ENCODE measurements at places on chromosomes 2 and 18.
A peak's percentile ranks its signal among the peaks of the same experiment; 100 is the strongest.

GRCh38 chr2:222518570-222519381 lies 94.4 kb downstream of the SGPP2 start:
- no peak for DNase-seq

DNA sequence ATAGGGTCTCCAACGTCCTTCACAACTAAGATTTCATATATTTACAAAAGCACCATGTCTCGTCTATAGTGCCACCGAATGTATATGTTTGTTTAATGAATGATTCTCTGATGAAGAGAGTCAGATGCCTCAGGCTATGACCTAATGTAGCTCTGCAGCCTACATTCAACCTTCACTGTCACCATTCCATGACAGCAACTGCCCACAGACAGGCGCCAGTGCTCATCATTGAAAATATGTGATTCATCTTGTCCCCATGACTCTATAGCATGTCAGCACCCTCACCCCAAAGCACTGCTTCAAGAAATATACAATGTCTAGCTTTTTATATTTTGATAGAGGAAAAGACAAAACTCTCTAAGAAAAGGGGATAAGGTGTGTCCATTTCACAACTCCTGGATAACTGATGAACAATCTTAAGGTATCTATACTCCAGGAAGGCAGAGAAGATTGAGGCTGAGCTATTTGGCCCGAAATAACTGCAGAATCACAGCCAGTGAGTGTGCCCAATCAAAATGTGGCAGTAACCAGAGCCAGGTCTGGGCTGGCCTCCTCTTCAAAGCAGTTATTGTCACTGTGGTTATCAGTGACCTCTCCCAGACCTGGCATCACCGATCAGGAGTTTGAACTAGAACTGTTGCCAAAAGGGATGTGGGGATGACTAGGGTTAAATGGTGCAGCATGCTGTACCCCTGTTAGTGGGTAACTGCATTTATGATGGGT lies 246.6 kb downstream of the SETBP1 start:
- no peak for DNase-seq

DNA sequence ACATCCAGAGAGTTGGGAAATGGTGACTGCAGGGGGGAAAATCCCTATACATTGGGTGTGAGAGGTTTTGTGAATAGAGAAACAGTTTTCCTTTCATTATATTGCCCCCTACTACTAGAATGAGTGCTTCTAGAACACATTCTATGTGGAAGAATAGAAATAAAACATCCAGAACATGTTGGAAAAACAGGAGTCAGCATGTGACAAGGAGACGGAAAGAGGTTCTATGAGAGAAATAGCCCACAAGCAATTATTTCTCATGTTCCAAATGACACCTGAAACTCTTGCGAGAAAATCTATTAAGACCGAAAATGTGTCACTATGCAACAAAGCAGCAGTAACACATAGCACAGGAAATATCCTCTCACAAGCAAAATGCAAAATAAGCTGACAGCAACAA lies 202.7 kb upstream of the SPOPL start:
- DNase-seq = no peak

DNA sequence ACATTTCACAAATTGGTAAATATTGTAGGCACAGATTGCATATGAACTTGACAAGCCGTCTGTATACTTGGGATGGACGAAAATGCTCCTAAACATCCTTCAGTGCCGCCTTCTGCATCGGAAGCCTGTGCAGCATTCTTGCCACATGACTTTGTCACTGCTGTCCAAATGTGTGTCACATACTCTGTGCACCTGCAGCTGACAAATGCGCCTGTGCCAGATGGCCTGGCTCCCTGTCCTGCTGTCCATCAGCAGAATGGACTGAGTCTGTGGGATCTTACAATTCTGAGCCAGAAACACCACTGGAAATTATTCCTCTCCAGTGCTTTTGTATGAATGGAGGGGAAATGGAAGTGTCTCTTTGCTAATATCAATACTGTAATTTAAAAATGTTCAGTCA lies 89.9 kb downstream of the DCDC2C start:
- no peak for DNase-seq

DNA sequence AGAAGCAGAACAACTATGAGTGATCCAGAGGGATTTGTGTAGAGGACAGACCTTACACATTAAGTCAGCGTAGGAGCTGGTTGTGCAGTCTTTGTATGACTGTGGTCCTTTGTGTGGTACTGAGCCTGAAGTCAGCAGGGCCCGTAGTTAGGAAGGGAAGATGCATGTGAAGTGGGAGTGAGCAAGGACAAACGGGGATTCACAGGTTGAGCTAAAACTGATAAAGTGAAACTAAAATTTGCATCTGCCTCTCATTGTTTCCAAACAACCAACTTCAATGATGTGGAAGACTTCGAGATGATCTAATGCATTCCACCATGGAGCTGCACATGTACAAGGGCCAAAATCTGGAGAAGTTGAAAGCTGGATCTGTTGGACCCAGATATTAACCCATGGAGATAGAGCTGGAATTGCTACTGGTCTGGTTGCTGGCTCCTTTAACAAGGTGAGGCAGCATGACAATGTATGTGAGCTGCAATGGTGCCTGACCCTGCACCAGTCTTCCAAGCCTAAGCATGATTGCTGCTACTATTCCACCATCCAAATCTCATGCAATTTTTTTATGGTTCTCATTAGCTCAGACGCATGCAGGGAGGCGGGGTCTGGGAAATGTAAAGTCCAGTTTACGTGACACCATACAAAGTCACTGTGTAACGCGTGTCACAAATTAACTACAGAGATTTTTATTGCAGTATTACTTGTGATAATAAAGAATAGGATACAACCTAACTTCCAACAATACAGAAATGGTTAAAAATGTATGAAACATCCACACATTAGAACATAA lies 12.1 kb upstream of the CYBRD1 start:
- no peak for DNase-seq

- no peak for DNase-seq
Measured at GRCh38 chr18:13530033-13530878, 196.1 kb downstream of the FAM210A start.

DNA sequence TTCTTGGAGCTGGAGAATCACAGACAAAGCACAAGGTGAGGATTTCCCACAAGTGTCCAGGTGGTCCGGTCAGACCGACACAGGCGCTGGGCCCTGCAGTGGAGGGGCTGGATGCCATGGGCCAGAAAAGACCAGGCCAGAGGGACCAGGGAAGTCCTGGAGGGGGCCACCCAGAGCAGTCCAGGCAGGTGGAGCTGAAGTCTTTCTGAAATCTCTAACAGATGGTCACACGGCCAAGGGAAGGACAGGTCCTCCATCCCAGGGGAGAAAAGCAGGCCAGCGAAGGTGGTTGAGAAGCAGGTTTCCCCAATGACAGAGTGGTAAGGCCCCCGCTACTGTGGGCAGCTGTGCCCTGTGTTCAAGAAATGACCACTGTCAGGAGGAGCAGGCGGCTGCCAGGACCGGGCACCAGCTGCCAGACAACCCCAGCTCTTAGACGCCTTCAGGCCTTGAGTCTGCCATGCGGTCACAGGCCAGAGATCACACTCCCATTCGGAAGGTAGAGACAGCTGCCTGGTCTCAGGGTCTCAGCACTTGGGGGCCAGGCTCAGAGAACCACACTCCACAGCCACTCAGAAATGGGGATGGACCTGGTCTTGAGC lies 25.9 kb downstream of the HS1BP3 start:
- peak; percentile 40 for DNase-seq

- no peak for DNase-seq
Measured at GRCh38 chr2:74816540-74817303, 17.2 kb upstream of the HK2 start.

DNA sequence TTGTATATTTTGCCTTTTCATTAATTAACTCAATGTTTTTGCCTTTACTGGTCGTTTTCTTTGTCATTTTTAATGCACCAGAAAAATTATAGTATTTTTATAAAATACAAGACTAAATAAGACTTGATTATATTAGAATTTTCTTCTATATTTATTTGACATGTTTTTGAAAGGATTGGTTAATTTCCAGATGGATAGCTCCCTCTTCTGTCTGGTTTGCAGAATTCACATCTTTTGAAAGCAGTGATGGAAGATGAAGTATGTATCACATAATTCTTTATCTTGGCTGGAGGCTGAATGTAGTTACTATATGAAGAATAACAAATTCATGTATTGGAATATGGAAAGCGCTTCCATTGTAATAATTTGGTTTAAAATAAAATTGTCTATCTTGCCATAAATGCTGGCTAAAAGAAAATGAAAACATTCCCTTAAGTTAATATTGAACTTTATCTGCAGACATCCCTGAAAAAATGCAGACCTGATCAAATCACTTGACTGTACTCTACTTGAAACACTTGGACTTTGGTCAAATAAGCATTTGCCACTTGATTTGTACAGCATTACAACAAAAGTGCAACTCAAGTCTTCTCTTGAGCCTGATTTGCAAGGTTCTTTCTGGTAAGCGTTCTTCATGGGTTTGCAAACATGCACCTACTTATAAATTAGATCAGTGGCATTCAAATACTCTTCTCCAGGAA lies 86.3 kb upstream of the EFEMP1 start:
- no peak for DNase-seq

DNA sequence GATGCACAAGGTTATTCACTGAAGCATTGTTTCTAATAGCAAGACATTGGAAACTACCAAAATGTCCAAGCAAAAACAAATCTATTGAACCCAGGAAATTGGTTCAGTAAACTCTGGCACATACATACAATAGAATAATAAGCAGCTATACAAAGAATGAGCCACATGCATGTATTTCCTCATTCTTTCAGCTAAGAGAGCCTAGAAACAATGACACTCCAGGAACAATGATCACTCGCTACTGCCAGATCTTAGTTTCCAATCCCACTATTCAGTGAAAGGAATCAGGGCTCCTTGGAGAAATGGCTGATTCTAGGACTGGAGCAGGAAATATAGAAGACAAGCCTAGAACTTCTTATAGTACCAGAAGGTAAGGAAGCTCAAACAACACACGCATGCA lies 221.9 kb upstream of the AGAP1 start:
- DNase-seq = no peak

- no peak for DNase-seq
Measured at GRCh38 chr2:65351948-65352595, 80.3 kb downstream of the SPRED2 start.

GRCh38 chr2:103161456-103162289 lies 399.8 kb downstream of the TMEM182 start:
- no peak for DNase-seq

DNA sequence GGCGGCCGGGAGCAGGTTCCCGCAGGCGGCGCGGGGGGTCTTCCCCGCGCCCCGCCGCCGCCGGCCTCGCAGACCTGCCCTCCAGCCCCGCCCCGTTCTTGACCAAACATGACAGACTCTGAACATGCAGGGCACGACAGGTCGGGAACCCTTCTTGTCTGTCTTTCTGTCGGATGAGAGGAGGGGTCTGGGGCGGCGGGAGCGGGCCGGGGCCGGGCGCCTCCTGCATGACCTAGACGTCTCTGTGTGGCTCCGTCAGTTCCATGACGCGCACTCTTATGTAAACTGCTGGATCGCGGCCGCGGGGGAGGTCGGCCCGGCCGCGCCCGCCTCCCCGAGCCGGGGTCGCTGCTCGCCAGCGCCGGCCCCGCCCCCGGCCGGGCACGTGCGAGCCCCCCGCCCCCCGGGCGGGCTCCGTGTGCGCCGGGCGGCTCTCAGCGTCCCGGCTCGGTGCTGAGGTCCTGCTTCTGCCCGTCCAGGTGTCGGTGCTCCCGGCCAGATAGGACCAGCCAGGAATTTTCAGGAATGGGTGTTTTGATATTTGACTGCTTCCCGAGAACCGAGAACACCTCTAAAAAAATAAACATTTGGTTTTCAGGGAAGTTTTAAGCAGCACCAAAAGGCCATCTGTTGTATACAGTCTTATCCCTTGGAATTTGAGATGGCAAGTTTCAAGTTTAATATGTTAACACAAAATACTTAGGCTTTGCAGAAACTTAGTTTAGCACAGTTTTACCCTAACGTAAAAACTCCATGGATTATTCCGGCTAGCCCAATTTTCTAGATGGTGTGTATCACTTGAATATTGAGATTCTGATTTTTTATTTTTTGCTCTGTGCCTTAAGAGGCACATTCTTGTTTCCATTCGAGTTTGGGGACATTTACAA lies 733 bp downstream of the ZC3H6 start:
- peak; percentile 92 for DNase-seq

GRCh38 chr2:23350792-23351355 lies 34.1 kb upstream of the KLHL29 start:
- no peak for DNase-seq

GRCh38 chr2:441258-442022 lies 153.5 kb upstream of the ALKAL2 start:
- no peak for DNase-seq

DNA sequence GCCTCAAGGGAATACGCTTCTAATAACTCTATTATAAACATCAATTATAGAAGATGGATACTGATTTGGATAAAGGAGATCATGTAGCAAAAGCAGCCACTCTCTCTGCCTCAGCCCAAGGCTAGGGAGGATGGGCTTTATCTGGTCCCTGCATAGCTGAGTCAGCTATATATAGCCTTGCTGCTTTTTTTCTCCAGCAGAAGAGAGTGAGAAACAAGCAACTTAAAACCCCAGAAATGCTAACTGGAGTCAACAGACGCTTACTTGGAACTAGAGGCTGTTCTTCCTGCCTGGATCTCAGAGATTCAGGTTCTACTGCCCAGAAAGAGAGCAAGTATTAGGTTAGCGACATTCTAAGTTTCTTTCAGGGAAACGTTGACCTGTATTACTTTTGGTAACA lies 426.7 kb upstream of the KLHL29 start:
- no peak for DNase-seq

DNA sequence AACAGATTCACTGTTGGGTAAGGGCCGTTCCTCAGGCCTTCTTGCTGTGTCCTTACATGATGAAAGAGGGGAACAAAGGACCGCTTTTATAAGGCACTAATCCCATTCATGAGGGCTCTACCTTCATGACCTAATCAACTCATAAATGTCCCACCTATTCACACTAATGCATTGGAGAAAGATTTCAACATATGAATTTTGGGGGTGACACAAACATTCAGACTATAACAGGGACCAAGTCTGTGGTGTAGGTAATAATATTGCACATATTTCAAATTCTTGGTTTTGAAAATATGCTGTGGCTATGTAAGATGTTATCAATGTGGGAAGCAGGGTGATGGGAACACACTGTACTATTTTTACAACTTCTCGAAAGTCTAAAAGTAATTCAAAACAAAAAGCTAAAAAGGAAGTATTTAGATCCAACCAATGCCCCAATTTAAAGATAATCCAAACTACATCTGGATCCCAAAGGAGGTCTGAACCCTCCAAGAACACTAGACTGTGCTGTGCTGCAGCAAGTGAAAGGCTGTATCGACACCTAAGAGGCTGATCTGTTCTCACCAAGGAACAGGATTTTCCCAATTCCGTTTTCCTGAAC lies 82.4 kb upstream of the TGIF1 start:
- DNase-seq = no peak

- DNase-seq = no peak
Measured at GRCh38 chr2:157261199-157261782, 3.8 kb downstream of the GALNT5 start.

- DNase-seq = no peak
Measured at GRCh38 chr2:188976545-188977268, 2.5 kb downstream of the COL3A1 start.

- DNase-seq = no peak
Measured at GRCh38 chr2:204145791-204146190, 209.2 kb downstream of the ICOS start.

- peak; percentile 71 for DNase-seq
Measured at GRCh38 chr2:95231723-95232122, 24.4 kb downstream of the ZNF892 start.

- DNase-seq = peak; percentile 88
Measured at GRCh38 chr2:113282747-113283533, 4.2 kb upstream of the PAX8 start.

Data from upper lobe of right lung (tissue), 1 donor.